ENCODE measurements at places on chromosomes 13 and 19. TPM values are rescaled to one million over a fixed set of nuclear protein-coding genes. Genes with fewer than 3 reads are reported as not detected.

Gene DZIP1
- 13.0 TPM for total RNA-seq

Gene LMTK3
- total RNA-seq = 4.9 TPM

Gene PBX4
- 1.3 TPM for total RNA-seq

Gene IGFL3
- not detected for total RNA-seq

Gene FGF22
- total RNA-seq = 0.26 TPM

Gene GDF15
- 15.2 TPM for total RNA-seq

Gene ZNF550
- total RNA-seq = 2.6 TPM

Gene CYP4F8
- total RNA-seq = not detected

Gene FUT1
- 0.11 TPM for total RNA-seq

Gene FFAR2
- 0.04 TPM for total RNA-seq
